ENCODE measurements at places on chromosomes 16 and 17.
A peak's percentile ranks its signal among the peaks of the same experiment; 100 is the strongest.

- no peak for DNase-seq
These were observed 91.7 kb upstream of the CACNG3 start for GRCh38 chr16:24164416-24164815.

- no peak for DNase-seq
These were observed 28.0 kb upstream of the UBE2G1 start for GRCh38 chr17:4394208-4395110.

DNA sequence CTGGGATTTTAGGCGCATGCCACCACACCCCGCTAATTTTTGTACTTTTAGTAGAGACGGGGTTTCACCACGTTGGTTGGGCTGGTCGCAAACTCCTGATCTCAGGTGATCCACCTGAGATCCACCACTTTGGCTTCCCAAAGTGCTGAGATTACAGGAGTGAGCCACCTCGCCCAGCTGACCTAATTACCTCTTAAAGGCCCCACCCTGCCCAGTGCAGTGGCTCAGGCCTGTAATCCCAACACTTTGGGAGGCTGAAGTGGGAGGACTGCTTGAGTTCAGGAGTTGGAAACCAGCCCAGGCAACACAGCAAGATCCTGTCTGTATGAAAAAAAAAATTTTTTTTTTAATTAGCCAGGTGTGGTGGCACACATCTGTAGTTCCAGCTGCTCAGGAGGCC lies 2.9 kb upstream of the COASY start:
- DNase-seq = no peak

GRCh38 chr16:31377210-31377903 lies 15.8 kb upstream of the ITGAD start:
- no peak for DNase-seq

DNA sequence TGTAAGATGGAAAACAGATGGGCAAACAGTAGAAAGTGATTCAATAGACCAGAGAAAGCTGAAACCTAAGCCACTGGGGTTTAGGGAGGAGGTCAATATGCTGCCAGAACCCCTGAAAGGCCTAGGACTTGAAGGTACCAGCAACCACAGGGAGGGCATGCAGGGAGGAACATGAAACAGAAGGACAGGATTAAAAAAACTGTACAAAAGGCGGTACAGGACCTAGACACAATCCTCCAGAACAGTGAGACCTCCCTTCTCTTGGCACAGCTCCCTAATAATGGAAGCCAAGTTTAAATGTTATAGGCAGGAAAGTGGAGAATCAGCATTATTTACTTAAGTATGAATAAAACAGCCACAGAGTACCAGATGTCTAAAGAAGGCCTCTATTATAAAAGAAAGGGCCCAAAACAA lies 105.5 kb downstream of the SPAG9 start:
- no peak for DNase-seq

- no peak for DNase-seq
These were observed 44.5 kb downstream of the CLEC16A start for GRCh38 chr16:10988879-10989278.

DNA sequence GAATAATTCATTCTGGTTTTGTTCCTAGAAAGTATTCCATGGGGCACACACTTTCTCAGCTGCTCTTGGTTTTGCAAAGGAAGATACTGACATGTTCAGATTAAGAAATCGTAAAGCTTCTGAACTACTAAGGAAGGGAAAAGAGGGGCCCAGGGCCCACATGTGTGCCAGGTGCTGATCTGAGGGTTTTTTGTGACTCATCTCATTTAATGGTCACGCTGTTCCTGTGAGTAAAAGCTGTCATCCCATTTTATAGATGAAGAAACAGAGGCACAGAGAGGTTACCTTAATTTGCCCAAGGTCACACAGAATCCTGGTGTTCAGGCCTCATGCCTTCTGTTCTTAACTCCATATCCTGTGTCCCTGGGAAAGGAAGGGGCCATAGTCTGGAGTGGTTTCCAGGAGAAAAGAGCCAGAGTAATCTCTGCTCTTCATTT lies 113.2 kb downstream of the MSI2 start:
- DNase-seq = no peak

- DNase-seq = no peak
These were observed 293.1 kb upstream of the FOXF1 start for GRCh38 chr16:86217001-86217890.

DNA sequence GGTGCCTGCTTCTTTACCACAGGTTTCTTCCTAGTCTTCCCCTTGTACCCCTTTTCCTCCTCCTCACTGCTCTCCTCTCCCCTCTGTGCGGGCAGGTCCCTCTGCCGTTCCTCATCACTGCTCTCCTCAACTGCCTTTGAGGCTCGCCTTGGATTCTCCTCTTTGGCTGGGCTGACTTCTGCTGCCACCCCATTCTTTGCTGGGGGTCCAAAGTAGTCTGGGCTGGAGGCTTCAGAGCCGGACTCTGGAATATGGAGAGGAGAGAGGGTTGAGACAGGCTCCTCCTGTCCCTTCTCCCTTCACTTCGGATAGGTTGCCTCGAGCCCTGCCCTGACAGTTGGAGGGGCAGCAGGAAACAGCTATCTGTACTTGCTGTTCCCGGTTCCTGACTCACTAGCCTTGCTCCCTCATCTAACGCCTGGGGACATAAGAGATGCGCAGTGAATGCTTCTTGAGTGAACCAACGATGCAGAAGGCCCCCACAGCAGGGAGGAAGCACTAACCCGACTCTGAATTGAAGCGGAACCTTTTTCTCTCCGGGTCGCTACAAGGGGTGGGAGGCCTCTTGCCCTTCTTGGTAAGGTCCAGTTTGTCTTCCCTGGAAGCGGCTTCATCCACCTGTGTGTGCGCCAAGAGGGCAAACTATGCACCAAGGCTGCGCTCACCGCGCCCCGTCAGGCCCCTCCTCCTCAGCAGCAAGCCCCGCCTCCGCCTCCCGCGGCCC lies 655 bp downstream of the HIRIP3 start:
- DNase-seq = peak; percentile 72

DNA sequence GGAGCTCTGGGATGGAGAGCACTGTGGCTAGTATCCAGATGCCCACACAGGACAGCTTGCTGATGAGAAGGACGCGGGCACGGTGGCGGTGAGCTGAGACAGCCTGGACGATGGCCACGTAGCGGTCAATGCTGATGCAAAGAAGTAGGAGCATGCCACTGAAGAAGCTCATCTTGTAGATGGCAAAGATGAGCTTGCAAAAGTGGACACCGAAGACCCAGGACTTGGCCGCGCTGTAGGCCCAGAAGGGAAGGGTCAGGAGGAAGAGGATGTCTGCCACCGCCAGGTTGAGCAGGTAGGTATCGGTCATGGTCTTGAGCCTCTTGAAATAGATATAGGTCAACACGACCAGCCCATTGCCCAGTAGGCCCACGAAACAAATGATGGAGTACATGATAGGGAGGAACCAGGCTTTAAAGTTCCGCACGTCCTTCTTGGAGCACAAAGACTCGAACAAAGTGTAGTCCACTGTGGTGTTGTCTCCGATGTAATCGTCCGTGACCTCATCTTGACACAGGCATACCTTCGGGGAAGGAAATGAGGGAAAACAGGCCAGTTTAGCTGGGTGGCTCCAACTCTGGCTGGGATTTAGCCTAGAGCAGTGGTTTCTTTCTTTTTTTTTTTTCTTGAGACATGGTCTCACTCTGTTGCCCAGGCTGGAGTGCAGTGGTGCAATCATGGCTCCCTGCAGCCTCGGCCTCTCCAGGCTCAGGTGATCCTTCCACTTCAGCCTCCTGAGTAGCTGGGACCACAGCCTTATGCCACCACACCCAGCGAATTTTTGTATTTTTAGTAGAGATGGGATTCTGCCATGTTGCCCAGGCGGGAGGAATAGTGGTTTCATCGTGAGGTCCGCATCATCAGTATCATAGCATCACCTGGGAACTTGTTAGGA lies 9.7 kb downstream of the CCR7 start:
- DNase-seq = no peak

DNA sequence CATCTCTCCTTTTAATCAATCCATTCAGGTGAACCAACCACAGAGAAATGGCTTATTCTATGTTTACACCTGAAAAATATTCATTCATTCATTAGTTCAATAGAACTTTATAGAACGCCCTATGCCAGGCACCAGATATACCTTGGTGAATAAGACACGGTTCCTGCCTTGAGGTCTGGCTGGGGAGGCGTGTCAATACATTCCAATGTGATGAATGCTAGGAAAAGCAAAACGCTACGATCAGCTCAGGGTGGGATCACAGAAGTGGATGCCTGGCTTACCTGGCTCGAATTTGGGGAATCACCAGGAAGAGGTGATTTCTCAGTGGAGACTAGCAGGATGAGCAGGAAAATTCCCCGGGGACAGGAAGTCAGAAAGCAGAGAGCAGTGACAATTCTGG lies 17.5 kb upstream of the WFIKKN2 start:
- no peak for DNase-seq

DNA sequence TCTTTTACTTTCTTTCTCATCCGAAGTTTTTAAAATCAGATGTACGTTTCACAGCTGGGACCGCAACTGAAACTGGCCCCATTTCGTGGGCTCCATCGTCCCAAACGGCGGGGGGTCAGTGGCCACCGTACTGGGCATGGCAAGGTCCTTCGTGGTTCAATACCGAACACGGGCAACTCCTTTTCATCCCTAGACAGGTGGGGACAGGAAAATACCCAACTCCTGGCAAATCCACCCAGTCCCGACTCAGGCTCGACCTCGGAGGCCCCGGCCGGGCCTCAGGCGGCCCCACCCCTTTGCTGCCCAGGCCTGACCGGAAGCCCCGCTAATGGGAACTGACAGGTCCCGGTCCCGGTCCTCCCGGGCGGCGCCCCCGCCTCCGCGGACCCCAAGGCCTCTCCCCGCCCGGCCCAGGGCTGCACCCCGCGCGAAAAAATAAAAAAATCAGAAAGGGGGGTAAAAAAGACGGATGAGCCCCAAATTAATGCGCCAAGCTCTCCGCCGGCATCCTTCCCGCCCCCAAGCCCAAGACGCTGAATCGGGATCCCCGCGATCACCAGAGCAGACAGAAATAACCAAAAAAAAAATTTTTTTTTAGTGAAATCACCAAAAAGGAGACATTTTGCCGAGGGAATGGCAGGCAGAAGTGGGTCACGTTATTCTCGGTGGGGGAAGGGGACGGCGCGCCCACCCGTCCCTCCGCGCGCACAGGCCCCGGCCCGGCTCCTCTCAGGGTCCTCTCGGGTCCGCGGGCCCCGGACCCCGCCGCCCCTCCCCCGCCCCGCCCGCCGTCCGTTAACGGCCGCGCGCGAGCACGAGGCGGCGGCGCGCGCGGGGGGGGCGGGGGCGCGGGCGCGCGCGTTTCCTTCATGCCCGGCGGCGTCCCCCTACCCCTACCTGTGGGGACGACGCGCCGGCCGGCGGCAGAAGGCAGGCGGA lies 562 bp downstream of the ZC3H7A start:
- DNase-seq = peak; percentile 23

DNA sequence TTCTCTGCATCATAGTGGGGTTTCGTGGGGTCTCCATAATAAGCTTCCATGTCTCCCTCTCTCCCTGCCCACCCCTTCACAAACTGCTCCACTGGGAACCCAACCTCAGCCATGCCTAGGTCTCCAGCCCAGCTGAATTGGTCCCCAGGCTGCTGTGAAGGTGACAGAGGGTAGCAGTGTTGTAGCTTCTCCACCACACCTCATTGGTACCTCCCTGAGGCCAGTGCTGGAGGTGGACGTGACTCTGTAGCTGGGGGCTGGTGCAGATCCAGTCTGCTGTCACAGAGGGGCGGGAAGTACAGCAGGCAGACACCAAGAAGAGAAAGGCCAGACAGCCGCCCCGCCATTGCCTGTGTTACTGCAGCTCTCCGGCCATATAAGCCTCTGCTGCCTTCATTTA lies 82.1 kb downstream of the OR1D5 start:
- DNase-seq = no peak

DNA sequence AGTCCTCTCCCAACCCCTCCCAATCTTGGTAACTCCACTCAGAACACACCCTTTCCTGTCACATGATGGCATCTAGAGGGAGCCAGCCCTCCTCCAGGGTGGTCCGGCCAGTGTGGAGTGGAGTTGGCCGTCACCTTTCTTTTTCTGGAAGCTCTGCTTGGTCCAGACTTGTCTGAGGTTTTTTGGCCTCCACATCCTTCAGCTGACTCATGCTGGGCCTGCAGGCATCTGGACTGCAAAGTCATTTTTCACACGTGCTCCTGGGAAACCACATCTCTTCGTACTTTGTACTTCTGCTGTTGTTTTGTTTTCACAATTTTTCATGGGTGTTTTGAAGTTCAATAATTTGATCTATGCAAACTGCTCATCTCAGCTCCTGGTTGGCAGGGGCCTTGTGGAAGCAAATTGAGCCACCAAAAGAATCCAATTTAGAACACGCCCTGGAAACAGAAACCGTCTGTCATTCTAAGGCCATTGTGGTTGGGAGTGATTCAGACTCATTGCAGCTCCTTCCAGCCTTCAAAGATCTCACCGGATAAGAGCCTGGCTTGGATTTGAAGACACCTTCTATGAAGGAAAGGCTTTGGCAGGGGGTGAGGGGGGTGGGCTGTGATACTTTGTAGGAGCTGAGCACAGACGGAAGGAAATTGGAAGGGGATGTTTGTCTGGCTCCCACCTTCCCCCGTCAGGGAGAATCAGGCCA lies 42.4 kb upstream of the NF1 start:
- no peak for DNase-seq

DNA sequence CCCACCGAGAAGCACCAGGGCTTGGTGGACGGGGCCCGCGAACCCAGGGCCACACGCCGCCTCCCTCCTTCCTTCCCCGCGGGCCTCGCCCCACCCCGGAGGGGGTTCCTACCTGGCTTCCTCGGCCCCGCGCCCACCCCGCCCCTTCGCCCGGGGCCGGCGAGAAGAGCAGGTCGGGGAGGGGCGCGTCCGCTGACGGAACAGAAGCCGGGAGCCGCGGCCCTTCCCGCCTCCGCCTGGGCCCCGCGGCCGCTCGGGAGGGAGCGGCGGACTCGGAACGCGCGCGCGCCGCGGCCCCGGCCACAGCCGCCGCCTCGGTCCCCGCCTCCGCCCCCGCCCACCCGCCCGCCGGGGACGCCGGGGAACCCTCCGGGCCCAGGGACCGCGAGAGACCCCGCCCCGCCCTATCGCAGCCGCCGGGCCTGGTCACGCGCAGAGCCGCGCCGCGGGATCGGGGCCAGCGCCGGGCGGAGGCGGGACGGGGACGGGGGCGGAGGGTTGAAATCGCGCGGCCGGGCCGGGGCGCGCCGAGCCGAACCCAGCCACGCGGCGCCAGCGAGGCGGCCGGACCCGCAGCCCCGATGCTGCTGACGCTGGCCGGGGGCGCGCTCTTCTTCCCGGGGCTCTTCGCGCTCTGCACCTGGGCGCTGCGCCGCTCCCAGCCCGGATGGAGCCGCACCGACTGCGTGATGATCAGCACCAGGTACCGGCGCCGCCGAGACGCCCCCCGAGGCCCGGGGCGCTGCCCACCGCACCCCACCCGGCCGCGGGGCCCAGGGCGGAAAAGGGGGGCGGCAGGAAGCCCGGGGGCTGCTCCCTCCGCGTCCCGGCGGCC lies at the start of gene TLCD3A:
Gene TLCD3A, plus strand, starts transcription at position 530 of the 835 bp plus-strand sequence. Its CDS starts 52 bp downstream, at position 582.
- peak; percentile 69 for DNase-seq

Data from CD4-positive, alpha-beta T cell (primary cell).